ENCODE measurements at places on chromosomes 16 and 17.

DNA sequence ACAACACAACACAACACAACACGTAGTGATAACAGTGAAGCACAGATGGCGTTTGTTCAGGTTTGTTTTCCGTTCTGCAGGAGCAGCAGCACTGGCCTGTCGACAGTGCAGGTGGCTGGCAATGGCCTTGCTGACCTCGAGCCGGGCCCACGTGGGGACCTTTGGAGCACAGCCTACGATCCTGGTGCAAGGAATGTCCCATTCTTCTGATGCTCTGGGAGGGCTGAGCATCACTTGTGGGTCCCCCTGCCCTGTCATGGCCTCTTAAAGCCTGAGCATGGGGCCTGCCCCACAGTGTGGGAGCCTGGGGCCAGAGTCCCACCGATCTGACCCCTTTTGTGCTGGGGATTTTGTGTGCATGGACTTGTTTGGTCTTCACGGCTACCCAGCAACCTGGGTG lies 6.8 kb downstream of the MAP2K3 start:
- H3K4me3 ChIP-seq, result no peak overlapping the region
- peaks cover 3% of the 10 kb centered on the region for H3K27me3 ChIP-seq
- H3K36me3 ChIP-seq, result peaks cover 49% of the 10 kb centered on the region
- no peak for DNase-seq
- H3K4me1 ChIP-seq, result peaks cover 58% of the 10 kb centered on the region
- peak overlapping the region; percentile 42 for H3K27ac ChIP-seq

DNA sequence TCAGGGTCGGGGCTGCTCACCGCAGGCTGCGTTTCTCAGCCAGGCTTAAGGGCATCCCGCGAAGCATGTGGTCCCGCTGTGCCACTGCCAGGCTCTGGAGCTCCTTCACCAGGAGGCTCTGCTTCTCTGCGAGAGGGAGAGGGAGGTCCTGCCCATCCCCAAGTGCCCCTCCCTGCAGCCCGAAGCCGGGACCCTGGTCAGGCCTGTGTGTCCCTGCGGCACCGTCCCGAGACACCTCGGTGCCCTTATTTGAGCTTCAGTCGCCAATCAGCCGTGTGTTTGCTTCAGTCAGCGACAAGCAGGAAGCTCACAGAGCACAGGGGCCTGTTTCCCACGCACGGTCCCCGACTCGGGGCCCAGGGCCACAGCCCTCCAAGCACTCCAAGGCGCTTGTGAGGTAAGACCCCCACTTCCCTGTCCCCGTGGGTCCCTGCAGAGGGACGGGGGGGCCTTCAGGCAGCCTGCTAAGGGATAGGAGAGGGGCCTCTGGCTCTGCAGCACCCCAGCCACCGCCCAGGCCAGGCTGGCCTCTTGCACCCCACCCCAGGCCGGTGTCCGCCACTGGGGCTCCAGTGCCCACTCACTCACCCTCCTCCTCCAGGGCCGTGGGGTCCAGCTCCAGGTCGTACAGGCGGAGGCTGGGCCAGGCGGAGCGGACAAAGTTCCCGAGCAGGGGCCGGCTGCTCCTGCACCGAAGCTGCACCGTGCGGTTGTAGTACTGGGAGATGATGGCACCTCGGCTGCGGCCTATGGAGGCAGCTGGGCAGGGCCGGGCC lies 3.2 kb downstream of the TMC6 start:
- H3K4me3 ChIP-seq, result peak overlapping the region; percentile 86
- no peak overlapping the region for H3K27ac ChIP-seq
- DNase-seq, result peak; percentile 44

DNA sequence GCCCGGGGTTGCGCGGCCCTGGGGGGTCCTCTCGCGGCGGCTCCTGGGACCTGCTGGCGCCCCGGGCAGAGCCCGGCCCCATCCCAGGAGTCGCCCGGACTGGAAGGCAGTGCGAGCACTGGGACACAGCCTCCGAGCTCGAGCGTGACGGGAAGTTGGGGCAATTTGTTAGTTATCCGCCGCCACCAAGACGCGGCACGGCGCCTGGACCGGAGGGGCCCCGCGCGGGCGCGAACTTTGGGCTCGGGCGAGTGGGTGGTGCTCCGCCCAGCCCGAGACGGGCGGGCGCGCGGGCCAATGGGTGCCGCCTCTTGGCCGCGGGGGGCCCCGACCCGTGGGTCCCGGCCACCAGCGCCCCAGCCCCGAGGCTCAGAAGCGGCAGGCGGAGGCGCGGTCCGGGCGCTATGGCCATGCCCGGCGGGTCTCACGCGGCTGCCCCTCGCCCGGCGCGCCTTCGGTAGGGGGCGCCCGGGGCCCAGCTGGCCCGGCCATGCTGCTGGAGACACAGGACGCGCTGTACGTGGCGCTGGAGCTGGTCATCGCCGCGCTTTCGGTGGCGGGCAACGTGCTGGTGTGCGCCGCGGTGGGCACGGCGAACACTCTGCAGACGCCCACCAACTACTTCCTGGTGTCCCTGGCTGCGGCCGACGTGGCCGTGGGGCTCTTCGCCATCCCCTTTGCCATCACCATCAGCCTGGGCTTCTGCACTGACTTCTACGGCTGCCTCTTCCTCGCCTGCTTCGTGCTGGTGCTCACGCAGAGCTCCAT lies at the start of gene ADORA2B:
ADORA2B (plus strand) TSS at position 372 of the 768 bp plus-strand sequence; CDS start at position 491, 119 bp downstream.
- H3K36me3 ChIP-seq, result no peaks in the 10 kb centered on the region
- peak within 1 kb of the TSS; percentile 76 for H3K4me3 ChIP-seq
- peak; percentile 69 for DNase-seq
- H3K27ac ChIP-seq, result peak within 1 kb of the TSS; percentile 34
- peaks cover 35% of the 10 kb centered on the region for H3K27me3 ChIP-seq
- H3K4me1 ChIP-seq, result peaks cover 19% of the 10 kb centered on the region

- peaks cover 5% of the 10 kb centered on the region for H3K36me3 ChIP-seq
- H3K27me3 ChIP-seq, result peaks cover 22% of the 10 kb centered on the region
- peak; percentile 66 for DNase-seq
- peaks cover 33% of the 10 kb centered on the region for H3K4me1 ChIP-seq
Measured at GRCh38 chr16:17590711-17591654, 120.2 kb upstream of the XYLT1 start.

DNA sequence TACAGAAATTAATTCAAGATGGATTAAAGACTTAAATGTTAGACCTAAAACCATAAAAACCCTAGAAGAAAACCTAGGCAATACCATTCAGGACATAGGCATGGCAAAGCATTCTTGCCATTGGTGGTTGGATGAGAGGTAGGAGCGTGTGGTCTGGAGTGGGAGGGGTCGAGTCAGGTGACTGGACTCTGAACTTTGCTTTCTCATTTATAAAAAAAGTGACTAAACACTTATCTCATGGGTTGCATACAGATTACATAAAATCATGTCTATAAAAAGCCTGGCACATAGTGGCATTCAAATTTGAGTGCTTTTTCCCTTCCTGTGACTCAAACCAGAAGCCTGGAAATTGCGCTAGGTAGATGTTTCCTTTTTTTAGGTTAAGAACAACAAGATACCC lies 159.7 kb upstream of the SHISA6 start:
- H3K36me3 ChIP-seq, result no peaks in the 10 kb centered on the region
- no peak overlapping the region for H3K4me3 ChIP-seq
- DNase-seq, result no peak
- no peaks in the 10 kb centered on the region for H3K4me1 ChIP-seq

GRCh38 chr16:55849536-55849935 lies 16.6 kb upstream of the CES1 start:
- no peak overlapping the region for H3K4me3 ChIP-seq
- no peaks in the 10 kb centered on the region for H3K4me1 ChIP-seq
- H3K27ac ChIP-seq, result no peak overlapping the region

- no peak for DNase-seq
- no peaks in the 10 kb centered on the region for H3K27me3 ChIP-seq
- no peak overlapping the region for H3K4me3 ChIP-seq
- H3K4me1 ChIP-seq, result peaks cover 37% of the 10 kb centered on the region
- H3K36me3 ChIP-seq, result peaks cover 5% of the 10 kb centered on the region
Measured at GRCh38 chr17:57337390-57337789, 81.1 kb downstream of the MSI2 start.

DNA sequence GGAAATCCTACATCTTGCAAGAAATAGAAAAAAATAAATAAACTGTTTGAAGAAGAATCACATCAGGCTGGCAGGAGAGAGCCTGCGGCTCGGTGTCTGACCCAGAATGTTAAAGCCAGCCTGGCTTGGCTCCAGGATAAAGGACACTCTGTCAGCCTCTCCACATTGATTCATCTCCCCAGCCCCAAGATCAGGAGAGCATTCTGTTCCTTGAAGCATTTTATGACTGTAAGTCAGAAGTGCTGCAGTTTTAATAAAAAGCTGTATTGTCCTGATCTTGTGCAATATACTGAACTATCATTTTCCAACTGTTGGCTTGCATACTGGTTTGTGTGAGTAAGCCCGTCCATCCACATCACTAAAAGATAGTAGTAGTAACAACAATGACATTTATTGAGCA lies 426.6 kb downstream of the HAPSTR1 start:
- no peak for DNase-seq
- H3K27me3 ChIP-seq, result no peaks in the 10 kb centered on the region
- no peak overlapping the region for H3K4me3 ChIP-seq
- no peak overlapping the region for H3K27ac ChIP-seq
- no peaks in the 10 kb centered on the region for H3K4me1 ChIP-seq

DNA sequence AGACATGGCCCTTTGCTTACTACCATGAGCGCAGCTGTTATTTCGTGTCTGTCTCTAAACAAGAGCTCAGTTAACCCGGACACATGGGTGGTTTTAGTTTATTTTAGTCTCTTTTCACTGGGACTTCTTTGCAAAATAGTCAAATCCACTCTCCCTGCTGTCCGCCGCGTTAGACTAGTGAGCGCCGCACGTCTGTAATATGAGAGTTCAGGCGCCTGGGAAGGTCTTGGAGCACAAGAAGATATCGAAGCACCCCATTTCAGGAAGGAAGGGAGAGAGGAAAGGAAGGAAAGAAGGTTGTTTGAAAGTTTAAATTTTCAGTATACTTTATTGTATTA lies 111.0 kb upstream of the CHMP6 start:
- peaks cover 40% of the 10 kb centered on the region for H3K36me3 ChIP-seq
- DNase-seq, result no peak
- H3K27me3 ChIP-seq, result no peaks in the 10 kb centered on the region

DNA sequence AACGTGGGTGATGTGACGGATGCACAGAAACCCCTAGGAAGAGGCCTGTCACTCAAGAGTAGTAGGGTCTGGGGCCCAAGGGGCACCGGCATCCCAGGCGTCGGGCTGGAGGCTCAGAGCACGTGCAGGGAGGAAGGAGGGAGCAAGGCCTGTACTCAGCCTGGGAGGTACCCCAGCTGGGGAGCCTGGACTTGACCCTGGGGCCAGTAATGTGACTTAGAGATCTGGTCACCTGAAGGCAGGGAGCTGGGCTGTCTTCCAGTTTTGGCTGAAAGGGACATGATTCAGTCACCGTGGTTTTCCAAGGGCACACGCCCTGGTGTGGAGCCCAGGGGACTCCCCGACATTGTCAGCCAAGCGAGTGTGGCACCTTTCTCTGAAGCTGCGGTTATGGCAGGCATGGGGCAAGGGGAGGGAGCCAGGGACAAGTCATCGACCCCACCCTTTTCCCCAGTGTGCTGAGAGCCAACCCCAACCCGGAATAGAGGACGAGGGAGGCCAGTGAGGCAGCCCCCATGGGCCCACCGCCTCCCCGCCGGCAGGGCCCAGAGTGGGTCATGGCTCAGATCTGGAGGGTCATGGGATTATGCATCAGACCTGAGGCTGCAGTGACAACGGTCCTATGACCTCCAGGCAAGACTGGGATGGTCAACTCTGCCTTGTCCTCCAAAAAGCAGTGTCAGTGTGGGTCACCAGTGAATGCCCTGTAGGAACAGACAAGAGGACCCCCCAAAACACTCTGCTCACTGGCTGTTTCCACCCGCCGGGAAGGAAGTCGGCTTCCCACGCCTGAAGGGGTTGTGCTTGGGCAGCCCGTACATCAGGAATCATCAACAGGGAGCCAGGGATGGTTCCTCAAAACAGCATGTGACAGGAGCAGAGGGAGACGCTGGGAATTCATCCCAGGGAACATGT lies 41.9 kb downstream of the MEAK7 start:
- H3K27ac ChIP-seq, result no peak overlapping the region
- no peak for DNase-seq
- no peaks in the 10 kb centered on the region for H3K27me3 ChIP-seq
- H3K4me3 ChIP-seq, result no peak overlapping the region
- no peaks in the 10 kb centered on the region for H3K4me1 ChIP-seq

DNA sequence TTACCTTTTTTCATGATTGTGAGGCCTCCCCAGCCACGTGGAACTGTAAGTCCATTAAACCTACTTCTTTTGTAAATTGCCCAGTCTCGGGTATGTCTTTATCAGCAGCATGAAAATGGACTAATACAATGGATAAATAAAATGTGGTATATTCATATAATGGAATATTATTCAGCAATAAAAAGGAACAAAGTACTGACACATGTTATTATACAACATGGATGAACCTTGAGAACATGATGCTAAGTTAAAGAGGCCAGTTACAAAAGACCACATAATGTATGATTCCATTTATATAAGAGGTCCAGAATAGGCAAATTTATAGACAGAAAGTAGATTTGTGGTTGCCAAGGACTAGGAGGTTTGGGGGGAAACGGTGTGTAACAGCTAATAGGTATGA lies 5.3 kb downstream of the ERN1 start:
- DNase-seq, result no peak
- peaks cover 30% of the 10 kb centered on the region for H3K36me3 ChIP-seq
- H3K4me3 ChIP-seq, result no peak overlapping the region
- H3K27ac ChIP-seq, result no peak overlapping the region
- no peaks in the 10 kb centered on the region for H3K27me3 ChIP-seq

GRCh38 chr17:76772842-76773525 lies 35.1 kb downstream of the MFSD11 start:
- peak overlapping the region; percentile 70 for H3K4me3 ChIP-seq
- H3K27me3 ChIP-seq, result no peaks in the 10 kb centered on the region
- peak overlapping the region; percentile 87 for H3K27ac ChIP-seq
- H3K36me3 ChIP-seq, result peaks cover 33% of the 10 kb centered on the region
- peaks cover 21% of the 10 kb centered on the region for H3K4me1 ChIP-seq
- peak; percentile 54 for DNase-seq

GRCh38 chr16:12732600-12732999 lies 71.1 kb downstream of the CPPED1 start:
- no peaks in the 10 kb centered on the region for H3K27me3 ChIP-seq
- H3K27ac ChIP-seq, result no peak overlapping the region
- H3K4me1 ChIP-seq, result no peaks in the 10 kb centered on the region
- DNase-seq, result no peak
- peaks cover 31% of the 10 kb centered on the region for H3K36me3 ChIP-seq
- H3K4me3 ChIP-seq, result no peak overlapping the region

- no peak for DNase-seq
- no peak overlapping the region for H3K27ac ChIP-seq
- no peaks in the 10 kb centered on the region for H3K27me3 ChIP-seq
- H3K4me1 ChIP-seq, result no peaks in the 10 kb centered on the region
Measured at GRCh38 chr17:71338396-71338795, 782.4 kb upstream of the SOX9 start.

DNA sequence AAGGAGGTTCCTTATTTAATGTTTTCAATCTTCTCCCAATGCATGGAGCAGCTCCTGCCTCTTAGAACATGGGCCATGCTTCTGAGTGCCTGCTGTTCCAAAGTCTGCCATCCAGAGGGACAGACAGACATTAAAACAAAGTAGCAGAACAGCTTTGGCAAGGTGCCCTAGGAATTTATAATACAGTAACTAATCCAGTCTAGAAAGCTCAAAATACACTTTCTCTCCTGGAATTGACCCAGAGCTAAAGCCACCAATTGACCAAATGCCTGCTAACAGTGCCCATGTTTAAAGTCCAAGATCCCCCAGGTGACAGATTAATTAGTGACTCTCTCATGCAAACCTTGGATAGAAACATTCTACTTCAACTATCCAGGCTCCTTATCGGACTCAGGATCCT lies 11.1 kb upstream of the CHRNE start:
- no peak overlapping the region for H3K4me3 ChIP-seq
- H3K27me3 ChIP-seq, result peaks cover 3% of the 10 kb centered on the region
- H3K27ac ChIP-seq, result no peak overlapping the region
- no peak for DNase-seq
